ENCODE measurements at places on chromosomes 2 and 18.
A peak's percentile ranks its signal among the peaks of the same experiment; 100 is the strongest.

- no peak for DNase-seq
These were observed 104.2 kb upstream of the MAP4K3 start for GRCh38 chr2:39541011-39541930.

DNA sequence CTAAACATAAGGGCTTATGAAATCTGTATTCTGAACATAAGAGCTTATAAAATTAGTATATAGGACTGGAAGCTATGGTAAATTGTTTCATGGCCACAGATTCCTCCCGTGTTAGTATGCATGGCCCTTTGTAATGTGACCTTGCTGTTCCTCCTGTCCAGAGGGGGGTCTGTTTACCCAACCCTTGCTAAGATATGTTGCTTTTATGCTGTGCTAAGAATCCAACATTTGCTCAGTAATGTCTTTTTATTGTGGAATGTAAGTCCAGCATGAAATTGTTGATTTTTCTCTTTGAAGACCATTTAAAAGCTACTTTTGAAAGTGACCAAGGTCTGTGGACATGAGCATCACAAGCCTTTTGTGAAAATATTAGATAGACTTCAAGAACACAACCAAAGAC, 485.4 kb downstream of the PARD3B start:
- DNase-seq: no peak

DNA sequence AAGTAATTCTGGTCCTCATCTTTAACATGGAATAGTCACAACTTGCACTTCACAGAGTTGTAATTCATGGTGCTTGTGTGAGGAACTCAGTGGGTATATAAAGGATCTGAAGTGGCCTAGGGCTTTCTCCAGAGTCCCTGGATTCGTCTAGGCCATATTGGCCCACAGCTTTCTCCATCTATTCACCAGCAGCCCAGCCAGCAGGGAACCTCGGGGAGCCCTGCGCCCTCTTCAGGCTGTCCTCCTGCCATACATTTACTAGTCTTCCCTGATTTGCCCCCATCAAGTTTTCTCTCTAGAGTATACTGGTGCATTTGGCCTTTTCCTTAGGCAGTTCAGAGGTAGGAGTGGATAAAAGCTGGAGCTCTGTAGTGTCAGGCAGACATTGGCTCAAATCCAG, 278.3 kb downstream of the MYCN start:
- DNase-seq: peak; percentile 16

DNA sequence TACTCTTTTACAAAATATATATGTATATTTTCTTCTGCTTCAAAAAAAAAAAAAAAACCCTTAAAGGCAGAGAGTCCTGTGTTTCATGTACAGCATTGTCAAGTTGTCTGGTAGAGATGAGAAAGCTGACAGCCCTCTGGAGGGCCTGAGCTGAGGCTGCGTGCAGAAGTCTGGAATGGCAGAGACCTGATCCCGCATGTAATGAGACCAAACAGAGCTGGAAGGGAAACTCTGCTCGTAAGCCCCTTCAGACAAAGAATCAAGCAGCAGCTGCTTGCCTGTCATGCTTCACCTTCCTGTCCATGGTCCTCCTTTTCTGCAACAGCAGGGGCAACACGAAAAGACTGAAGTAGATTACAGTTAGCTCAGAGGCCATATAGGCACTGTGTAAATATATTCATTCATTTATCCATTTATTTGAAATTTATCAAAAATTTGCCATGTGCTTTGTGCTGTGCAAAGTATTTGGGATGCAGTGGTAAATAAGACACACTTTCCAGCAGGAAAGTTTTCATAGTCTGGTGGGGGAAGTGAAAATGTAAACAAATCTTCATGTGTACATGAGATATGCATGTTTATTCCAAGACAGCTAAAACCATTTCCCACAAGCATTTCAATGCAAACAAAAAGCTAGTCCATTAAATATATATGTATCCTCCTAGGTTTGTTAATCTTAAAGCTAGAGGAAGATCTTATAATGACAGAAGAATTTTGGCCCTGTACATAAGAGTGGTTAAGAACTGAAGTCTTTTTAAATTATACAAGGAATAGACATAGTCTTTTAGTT, 912.7 kb downstream of the CPS1 start:
- DNase-seq: no peak

GRCh38 chr18:74460825-74461224, 3.7 kb upstream of the DIPK1C start:
- no peak for DNase-seq

DNA sequence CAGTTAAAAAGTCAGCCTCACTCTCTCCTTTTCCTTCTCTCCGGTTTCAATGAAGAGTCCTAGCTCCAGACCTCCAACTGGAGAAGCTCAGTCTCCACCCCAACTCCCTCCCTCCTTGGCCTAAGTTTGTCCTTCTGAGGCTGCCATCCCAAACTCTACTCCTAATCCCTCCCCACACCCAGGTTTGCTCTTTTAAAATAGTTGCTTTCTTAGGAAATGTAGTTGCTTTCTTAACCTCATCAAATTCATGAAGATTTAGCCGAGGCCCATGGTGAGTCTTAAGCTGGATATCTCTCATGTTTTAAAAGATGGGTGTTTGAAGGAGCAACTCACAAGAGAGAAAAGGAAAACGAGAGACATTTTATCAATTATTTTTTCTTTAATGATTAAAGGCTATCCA, 937 bp upstream of the LANCL1 start:
- no peak for DNase-seq

- peak; percentile 26 for DNase-seq
These were observed 162.0 kb downstream of the SLC8A1 start for GRCh38 chr2:40289771-40290404.

- DNase-seq: peak; percentile 41
These were observed 163.2 kb upstream of the CAVIN2 start for GRCh38 chr2:192010073-192010472.

DNA sequence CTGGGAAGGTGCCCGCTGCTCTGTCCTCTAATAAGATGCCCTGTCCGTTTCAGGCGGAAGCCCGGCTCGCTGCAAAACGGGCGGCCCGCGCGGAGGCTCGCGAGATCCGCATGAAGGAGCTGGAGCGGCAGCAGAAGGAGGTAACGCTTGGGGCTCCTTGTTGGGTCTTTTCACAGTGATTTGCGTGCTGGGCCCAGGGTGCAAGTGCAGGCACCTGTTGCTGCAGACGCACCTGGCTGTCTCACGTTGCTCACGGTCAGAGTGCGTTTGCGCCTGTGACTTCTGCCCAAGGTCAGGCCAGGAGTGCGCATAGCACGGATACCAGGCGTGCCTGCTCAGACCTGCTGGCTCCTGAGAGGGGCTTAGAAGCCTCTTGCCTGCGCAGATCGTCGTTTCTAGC, 81.1 kb downstream of the LRRFIP1 start:
- DNase-seq: no peak

Data from GM12865 (cell line).